ENCODE measurements at places on chromosomes 7 and 10.
A peak's percentile ranks its signal among the peaks of the same experiment; 100 is the strongest.

- DNase-seq, result no peak
These were observed 20.0 kb downstream of the CUBN start for GRCh38 chr10:17109475-17110207.

- DNase-seq, result no peak
These were observed 16.7 kb downstream of the VIPR2 start for GRCh38 chr7:159127691-159128642.

GRCh38 chr10:11962176-11962575 is 80.4 kb downstream of the UPF2 start:
- DNase-seq, result no peak

DNA sequence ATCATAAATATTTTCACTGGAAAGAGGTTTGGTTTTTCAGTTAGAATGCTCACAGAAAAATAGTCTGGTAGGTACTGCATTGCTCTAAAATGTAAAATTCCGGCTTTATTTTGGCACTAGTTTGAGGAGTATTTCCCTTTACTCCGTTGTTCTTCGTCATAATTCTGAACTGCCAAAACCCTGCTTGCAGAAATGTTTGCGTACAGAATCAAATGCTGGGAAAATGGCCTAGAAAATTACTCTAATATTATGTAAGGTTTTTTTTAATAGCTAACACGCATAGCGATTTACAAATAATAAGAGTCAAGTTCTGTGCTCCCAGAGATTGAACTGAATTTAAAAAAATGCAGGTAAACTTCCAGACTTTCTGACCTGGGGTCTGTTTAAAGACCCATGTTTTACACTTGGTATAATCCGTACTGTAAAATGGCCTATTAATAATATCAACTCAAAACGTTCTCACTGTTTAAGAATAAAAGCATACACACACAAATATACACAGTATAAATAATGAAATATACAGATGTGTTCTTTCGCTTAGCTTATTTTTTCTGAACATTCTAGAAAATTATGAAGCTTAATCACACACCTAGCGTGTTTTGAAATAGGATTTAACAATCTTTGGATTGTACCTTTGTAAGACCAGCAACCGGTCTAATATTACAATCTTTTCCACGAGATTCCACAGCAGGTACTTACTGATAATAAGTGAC is 23.5 kb upstream of the ANLN start:
- DNase-seq, result no peak

GRCh38 chr10:69055241-69055640 is 32.7 kb upstream of the SRGN start:
- DNase-seq, result no peak

DNA sequence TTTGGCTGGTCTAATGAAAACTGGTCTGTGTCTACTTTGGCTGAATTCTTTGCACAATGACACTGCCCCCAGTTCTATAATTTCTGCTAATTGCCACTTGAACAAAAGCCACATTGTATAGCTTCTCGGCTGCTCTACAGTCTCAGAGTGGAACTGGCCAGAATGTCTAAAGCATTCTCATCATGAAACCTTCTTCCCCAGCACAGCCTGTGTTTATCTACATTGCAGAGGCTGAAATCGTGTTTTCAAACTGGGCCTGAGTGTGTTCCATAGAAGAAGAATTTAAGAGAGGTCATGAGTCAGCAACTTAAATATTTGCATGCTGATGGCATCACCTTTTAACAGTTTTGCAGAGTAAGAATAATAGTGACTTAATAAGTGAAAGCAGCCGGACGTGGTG is 177.2 kb downstream of the BUB3 start:
- no peak for DNase-seq

GRCh38 chr7:69696054-69696591 is 97.8 kb downstream of the AUTS2 start:
- no peak for DNase-seq

GRCh38 chr10:4384245-4384644 is 441.8 kb upstream of the AKR1E2 start:
- DNase-seq, result no peak

GRCh38 chr7:3922175-3922635 is 621.2 kb downstream of the SDK1 start:
- DNase-seq, result peak; percentile 83

DNA sequence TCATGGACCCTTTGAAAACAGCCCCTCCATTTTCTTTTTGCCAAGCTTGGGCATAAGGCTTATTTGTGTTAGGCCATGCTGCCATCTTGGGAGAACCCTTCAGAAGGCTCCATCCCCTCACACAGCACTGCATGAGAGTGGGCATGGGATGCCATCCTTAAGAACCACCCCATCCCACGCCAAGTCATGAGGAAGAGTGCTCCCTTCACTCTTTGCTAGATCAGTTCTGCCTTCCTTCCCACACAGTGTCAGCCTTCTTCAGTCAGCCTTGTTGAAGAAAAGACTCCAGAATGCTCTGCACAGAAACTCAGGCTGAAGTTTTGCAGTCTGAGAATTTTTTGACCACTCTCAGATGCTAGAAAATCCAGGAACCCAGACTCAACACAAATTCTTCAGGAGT is 15.5 kb upstream of the CHN2 start:
- DNase-seq, result no peak

- DNase-seq, result no peak
These were observed 3.1 kb downstream of the PTF1A start for GRCh38 chr10:23194966-23195845.

DNA sequence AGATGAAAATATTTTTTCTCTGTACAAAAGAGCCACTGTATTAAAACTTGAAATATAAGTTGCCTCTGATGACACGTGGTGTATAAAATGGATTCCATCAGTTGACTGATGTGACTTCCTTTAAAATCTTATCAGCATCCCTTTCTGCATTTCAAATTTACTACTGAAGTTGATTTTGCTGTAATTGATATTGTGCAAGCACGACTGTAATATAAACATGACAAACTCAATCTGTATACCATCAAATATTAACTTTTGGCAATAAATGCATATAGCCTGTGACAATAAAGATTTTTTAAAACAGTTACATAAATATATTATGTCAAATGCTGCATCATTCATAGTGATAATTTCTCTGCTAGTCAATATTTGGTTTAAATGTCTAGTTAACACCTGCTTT is 7.8 kb downstream of the PAPSS2 start:
- DNase-seq, result no peak

DNA sequence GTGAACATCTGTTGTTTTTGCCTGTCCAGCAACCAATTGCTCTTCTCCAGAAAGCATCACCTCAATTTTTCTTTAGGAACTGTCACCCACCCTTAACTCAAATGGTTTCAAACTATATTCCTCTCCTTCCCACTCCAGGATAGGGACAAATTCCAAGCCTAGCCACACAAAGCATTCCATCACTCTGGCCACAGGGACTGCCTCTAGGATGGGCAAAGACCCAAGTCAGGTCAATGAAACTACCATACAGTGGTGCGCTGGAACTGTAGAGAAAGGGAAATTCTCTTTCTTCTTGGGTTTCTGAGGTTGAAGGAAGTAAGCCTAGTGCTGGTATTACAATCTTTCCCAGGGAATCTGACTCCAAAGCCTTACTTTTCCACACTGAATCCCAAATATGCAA is 3.6 kb downstream of the MICU1 start:
- no peak for DNase-seq

DNA sequence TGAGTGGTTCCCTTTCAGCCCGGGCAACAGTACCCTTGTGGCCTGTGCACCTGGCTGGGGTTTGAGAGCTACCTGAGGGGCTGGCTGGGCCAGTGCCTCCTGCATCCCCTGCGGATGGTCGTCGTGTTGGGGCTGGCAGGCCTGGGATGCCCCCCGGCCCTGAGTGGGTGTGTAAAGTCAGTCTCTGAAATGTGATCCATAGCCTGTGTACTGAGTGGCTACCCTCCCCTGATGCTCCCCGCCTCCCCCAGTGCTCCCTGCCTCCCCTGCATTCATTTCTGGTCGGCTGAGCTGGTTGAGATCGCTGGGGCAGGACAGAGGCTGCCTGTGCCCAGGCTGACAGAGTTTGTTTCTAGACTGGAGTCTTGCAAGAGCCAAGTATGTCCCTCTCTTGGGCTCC is 9.3 kb downstream of the ZNF316 start:
- no peak for DNase-seq

DNA sequence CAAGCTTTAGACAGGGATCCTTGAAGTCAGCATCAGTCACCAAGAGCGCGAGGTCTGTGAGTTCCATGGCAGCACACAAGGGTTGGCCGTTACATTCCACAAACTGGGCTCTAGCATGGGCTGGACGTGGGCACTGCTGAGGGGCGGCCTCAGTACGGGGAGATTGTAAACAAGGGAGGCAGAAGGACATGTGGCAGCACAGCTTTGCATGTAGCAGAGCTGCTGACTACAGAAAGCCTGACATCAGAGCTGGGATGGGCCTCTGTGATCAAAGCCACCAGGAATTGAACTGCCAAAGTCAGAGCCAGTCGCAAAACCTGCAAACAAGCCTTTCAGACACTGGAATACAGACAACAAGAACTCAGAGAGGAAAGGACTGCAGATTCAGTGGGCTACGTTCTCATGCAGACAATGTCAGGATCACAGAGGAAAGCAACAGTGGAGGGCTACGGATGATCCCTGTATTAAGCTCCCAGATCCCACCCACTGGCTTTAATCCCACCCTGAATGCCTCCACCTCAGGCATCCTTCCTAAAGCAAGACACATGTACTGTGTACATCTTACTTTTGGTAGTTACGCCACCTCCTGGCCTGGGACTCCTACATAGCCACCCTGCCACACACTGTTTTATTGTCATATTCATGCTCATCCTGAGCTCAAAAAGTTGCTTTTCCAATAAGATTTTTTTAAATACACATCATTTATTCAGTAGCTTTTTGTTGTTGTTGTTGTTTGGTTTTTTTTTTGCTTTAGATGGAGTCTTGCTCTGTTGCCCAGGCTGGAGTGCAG is 291.1 kb upstream of the IMMP2L start:
- no peak for DNase-seq

DNA sequence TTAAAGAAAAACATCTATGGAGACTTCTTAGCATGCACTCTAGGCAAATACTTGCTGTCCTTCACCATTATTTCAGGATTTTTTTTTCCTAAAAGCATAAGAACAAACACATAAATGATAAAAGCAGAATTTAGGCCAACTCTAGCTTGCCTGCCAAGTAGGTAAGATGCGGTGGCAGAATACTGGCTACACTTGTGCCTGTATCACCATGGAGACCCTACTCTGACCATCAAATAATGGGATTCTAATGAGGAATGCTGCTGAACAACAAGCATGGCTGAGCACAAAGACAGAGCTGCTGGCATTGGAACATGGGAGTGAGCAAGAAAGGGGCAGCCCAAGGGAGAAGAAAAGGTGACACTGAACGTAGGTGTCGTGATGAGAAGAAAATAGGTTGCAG is 18.5 kb upstream of the TAS2R40 start:
- DNase-seq, result no peak

DNA sequence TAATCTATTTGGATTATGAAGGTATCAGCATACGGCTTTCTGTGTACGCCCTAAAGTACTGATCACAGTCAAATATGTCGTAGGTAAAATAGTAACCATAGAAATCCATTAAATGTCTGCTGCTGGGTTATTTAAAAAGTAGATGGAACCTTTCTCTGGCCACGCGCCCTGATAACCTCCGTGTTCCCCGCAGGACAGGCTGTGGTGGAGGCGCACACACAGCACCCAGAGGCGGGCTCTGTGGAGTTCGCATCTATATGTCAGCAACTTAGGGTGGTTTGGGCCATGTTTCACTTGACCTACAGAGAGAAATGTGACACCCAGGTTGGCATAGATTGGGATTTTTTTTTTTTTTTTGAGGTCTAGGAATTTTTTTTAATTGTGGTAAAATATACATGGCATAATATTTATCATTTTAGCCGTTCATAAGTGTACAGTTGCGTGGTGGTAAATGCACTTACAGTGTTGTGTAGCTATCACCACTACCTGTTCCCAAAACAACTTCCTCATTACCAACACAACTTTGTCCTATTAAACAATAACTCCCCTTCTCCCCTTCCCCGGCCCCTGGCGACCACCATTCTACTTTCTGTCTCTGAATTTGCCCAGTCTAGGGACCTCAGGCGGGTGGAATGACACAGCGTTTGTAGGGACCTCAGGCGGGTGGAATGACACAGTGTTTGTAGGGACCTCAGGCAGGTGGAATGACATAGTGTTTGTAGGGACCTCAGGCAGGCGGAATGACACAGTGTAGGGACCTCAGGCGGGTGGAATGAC is 15.4 kb downstream of the PPP2R2D start:
- no peak for DNase-seq

DNA sequence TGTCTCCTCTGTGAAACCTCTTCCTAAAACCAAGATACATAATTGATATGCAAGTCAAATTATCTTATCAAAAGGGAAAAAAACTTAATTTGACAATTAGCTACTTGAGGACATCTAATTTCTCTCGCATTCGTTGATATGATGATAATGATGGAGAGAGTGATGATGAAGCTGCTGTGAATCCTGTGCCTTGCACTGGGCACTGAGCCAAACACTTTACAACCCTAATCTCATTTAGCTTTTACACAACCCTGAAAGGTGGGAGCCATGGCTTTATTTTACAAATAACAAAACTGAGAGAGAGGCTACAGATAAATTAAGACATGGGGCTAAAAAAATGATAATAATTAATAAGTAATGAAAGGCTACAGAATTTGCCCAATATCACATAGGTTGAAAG is 176.0 kb downstream of the NOC3L start:
- DNase-seq, result no peak

DNA sequence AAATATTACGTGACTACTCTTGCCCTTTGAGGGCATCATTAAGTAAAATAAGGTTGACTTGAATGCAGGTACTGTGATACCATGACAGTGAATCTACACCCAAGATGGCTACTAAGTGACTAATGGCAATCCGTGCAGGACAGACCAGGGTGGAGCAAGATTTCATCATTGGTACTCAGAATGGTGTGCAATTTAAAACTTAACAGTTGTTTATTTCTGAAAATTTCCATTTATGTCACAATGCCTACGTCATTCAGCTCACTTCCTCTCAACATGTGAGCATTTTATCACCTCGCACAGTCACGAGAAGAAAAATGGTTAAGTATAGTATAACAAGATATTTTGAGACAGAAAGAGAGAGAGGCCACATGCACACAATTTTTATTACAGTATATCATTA is 50.3 kb upstream of the MET start:
- DNase-seq, result no peak

- DNase-seq, result no peak
These were observed 361.8 kb downstream of the IPMK start for GRCh38 chr10:57905861-57906260.

- DNase-seq, result peak; percentile 75
These were observed 8.8 kb downstream of the MAFK start for GRCh38 chr7:1539181-1539881.

- no peak for DNase-seq
These were observed 7.6 kb upstream of the TMEM236 start for GRCh38 chr10:17744341-17744861.

DNA sequence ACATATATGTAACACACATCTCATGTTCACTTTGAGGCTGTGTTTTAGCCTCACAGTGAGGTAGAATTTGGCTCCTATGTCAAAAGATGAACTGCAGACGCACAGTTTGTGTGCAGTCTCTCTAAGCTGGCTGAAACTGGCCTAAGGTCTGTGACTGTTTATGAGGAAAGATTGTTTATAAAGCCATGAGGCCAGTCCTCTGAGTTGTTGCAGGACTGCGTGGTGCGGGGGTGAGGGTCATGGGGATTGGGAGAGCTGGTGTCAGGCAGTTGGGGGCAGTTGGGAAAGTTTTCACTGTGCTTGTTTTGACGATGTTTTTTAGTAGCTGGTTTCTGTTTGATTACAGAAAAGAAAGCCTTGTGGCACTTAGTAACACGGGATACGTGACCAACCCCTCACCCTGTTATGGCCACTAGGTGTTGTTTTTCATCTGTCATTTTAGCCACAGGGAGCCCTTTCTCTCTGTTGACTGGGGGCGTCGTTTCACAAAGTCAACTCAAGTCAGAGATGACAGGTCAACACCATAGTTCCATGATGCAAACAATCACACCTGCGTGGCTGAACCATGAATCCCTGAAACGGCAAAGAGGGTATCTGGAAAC is 310.9 kb downstream of the CCDC3 start:
- no peak for DNase-seq

All from SK-N-DZ (cell line).